ENCODE measurements at places on chromosomes 4 and X.

- ATAC-seq: no peak
Observed at GRCh38 chr4:75831856-75832405, 70.3 kb downstream of the PPEF2 start.

GRCh38 chrX:31604629-31605221, 532.9 kb upstream of the FTHL17 start:
- no peak for ATAC-seq

DNA sequence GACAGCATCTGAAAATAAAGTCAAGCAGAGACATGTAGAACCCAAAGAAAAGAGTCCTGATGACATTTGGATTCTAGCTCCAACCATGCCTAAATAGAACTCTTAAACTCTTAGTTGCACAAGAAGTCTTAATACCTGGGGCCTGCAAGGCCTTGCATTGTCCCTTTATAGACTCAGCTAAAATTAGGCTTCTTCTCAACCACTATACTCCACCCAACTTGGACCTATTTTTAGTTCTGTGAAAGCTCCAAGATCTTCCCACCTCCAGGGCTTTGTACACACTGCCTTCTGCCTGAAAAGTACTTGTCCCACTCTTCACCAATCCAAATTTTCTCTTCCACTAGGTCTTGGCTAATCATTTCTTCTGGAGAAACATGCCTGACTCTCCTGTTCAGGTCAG, 36.5 kb downstream of the PLK4 start:
- ATAC-seq: no peak

GRCh38 chr4:97587912-97588311, 555.4 kb downstream of the STPG2 start:
- no peak for ATAC-seq

DNA sequence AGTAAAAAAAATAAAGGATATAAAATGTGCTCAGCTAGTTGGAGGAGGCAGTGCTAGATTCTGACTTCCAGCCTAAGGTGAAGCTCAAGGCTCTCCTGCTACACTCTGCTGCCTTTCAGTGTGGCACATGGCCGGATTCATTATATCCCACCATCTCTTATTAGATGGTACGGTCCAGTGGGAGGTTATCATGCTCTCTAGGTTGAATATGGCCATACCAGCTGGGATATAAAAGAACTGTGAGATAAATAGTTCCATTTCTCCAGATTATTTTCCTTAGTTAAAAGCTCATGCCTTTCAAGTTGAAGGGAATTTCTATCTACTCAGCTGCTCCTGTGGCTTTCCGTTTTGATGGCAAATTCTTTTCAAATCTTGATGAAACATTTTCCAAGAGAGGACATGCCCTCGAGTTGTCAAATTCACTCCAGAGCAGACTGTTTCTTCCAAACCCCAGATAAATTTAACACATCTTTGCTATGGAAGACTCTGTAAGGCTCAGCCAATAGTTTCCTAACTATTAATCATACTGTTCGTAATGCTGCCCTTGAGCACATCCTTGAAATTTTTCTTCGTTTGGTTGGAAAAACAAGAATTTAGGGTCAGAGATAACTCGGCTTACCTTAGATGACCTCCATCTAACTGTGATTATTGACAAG, 2.2 kb upstream of the MGARP start:
- ATAC-seq: no peak

Data from gastroesophageal sphincter (tissue), 4 donors.